ENCODE measurements at places on chromosomes 5 and 9.

- DNase-seq, result peak; percentile 81
These were observed 100.5 kb upstream of the NMUR2 start for GRCh38 chr5:152505442-152506042.

GRCh38 chr5:117327511-117327910 is 752.9 kb upstream of the SEMA6A start:
- no peak for DNase-seq

DNA sequence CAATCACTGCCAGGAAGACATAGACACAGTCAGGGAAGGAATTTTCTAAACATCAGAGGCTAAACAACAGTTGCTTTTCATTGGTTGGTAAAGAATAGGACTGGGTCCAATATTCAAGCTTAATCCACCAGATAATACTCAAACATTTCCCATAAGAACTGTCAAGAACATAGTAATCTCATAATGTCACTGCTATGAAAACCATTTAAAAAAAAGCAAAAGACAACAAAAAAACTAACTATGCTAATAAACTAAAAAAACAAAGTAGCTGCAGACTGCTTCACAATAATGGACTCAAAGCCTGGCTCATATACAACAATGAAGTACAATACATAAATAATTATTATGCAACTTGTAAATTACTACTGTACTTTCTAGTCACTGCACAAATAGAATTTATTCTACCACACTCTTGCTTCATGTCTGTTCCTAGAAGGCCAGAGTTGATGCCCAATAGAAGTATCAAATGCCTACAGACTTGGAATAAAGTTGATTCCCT is 148.7 kb downstream of the MLLT3 start:
- DNase-seq, result no peak

- peak; percentile 76 for DNase-seq
These were observed at the start of gene MAP3K1 for GRCh38 chr5:56814963-56815657. Gene MAP3K1, plus strand, starts transcription at chr5:56815549. Its CDS starts 25 bp downstream, at chr5:56815574.

GRCh38 chr9:134213881-134214341 is 49.5 kb upstream of the RNU6ATAC start:
- no peak for DNase-seq

GRCh38 chr5:116046823-116047222 is 14.6 kb downstream of the ARL14EPL start:
- no peak for DNase-seq

DNA sequence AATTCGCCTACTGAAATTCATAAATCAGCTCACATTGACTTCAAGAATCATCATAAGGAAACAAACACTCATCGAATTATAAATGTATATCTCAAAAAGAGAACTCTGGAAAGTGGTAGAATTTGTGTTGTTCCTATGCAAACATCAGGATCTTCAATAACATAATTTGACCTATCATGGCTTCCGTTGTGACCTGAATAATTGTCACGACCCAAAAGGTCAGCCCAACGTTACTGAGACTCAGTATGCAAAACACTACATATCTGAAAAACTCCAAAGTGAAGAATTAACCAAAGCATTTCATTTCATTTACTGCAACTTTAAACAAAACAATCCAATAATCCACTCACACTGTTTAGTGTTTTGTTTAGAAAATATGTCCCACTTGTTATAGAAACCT is 1.2 kb downstream of the RAPGEF6 start:
- DNase-seq, result no peak

- no peak for DNase-seq
These were observed 1280.2 kb upstream of the C9orf72 start for GRCh38 chr9:28853477-28853876.

DNA sequence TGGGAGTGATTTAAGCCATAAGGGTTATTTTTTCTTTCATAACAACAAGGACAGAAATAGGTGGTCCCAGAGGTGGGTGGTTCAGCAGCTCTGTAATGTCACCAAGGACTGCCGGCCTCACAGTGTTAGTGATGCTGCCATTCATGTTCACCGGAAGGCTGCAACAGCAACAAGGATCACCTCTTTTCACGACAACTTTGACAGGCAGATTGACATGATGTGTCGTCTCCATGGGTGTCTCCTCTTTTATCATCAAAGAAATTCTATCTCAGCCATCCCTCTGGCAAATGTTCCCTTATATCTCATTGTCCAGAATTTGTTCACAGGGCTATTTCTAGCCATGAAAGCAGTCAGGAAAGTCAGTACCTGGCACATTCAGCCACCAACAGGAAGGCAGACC is 231.5 kb downstream of the SH3GL2 start:
- no peak for DNase-seq

GRCh38 chr5:179377421-179378115 is 32.3 kb upstream of the ADAMTS2 start:
- DNase-seq, result no peak

DNA sequence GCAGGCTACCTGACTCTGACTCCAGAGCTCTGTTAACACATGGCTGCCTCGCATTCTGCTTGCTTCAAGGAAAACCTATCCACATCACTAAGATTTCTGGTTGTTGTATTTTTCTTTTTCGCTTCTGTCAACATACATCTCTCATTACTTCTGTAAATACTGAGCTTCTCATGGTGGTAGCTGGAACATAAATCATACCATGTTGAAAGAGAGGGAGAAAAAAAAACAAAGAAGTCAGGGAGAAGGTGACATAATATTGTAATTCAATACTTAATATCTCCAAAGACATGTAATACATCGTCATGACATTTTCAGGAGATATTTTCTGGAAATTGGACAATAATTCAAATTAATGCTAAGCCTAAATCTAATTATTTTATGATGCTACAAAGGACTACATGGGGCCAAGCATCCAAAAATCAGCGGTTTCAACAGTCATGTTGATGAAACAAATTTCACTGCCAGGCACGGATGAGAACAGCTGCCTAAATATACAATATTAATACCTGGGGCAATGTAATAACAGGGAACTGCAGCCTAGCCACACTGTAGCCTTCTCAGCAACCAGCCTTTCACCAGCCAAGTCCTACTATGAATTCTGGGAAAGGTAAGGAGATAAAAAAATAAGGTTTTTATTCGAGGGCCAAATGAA is 332.0 kb downstream of the TRIM32 start:
- DNase-seq, result no peak

DNA sequence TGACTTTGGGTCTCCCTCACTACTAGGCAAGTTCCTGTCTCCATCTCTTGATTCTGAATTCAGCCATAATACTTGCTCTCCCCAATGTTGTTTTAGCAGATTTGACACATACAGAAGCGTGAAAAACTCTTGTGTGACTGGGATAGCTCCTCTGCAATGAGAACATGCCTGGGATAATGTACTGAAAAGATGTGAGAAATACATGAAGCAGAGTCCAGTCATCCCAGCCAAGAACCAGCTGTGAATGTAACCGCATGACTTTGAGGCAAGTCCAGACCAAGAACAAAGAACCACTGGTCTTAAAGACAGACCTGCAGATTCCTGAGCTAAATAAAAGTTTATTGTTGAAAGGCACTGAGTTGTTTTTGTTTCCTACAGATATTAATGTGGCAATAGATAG is 135.0 kb downstream of the NMUR2 start:
- DNase-seq, result no peak

DNA sequence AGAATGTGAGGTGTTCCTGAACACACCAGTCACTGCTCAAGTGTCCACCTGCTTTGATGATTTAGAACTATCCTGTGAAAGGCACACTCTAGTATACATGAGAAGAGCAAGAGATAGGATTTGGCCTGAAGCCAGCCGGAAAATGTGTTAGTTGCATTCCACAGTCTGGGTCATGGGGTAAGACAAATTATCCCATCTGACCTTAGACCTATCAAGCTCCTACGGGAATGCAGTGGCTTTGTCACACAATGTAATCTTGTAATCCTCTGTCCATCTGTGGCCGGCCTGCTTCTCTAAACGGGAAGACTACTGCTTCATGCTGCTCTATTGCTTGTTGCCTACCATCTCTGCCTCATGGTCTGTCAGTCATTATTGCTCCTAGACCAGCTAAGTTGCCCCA is 92.4 kb upstream of the PRRC1 start:
- DNase-seq, result no peak

- no peak for DNase-seq
These were observed 31.8 kb downstream of the C5orf15 start for GRCh38 chr5:133936651-133937015.

DNA sequence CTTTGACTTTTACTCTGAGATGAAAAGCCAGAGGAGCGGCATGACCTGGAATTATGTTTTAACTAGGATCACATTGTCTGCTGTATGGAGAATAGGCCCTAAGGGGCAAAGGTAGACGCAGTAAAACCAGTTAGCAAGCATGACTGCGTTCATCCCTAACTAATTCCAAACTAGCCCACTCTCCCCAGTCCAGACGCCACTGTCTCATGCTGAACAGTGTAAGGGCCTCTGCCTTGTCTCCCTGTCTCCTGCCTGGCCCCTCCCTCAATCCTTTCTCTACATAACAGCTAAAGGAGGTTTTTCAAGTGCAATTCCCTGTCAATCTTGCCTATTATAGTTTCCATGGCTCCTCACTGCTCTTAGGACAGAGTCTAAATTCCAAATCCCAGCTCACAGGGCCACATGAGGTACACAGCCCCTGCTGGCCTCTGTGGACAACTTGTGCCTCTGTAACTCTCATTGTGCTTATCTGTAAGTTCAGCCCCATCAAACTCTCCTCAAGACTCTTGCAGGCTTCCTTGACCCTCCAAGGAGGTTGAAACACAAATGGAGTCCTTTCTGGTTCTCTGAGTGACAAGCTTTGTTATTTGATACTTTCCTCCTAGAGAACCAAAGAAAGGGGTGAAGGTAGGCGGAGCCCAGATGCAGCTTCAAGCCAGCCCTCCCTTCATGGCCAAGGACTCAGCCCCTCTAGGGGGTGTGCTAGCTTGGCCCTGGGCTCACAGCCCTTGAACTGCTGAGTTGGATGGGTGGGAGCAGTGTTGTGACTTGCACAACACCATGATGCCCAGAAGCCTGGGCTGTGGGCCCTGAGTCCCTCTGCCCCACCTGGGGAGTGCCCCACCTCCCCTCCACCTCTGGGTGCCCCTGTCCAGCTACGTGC is 16.0 kb upstream of the SLC22A4 start:
- no peak for DNase-seq

DNA sequence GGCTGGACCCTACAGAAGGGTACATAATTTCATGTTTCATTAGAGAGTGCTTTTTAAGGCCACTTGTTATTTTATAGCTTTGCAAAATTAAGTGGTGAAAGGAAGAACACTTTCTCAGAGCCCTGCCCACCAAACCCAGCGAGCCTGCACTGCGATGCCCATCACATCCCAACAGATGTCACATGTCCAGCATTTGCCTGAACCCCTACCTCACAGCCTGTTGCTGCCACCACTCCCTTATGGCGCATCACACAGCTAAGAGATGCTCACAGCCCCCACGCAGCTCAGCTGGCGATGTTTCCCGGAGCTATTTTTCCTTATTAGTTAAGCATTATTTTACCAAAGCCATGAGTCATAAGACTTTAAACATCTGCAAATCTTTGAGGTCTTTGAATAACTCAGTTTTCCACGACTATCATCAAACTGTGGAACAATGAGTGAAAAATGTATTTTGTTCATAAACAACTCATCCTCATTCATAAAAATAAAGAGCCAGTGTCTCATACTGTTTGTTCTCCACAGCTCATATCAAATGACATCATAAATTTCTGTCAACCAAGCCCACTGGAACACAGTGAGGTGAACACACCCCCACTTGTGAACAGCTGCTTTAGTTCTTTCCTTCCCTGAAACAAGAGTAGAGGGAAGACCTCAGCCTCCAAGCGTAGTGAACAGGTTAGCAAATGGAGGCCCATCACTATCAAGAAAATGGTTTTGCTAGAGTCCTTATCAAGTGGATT is 104.9 kb downstream of the SYK start:
- no peak for DNase-seq

GRCh38 chr5:120771202-120771601 is 307.1 kb downstream of the PRR16 start:
- DNase-seq, result no peak

GRCh38 chr5:102790748-102791147 is 35.6 kb downstream of the PAM start:
- no peak for DNase-seq

- no peak for DNase-seq
These were observed 244.6 kb downstream of the ROR2 start for GRCh38 chr9:91705386-91705785.

GRCh38 chr5:163565492-163565891 is 60.1 kb downstream of the MAT2B start:
- DNase-seq, result no peak

All from globus pallidus (tissue), 1 donor.